Activated gamma-delta T cell treated with Interleukin-2 at 50 U/mL for 16 hours (primary cell): ENCODE measurements at places on chromosomes 3 and 15.

- DNase-seq, result no peak
Observed at GRCh38 chr15:67186688-67187087, 67.8 kb downstream of the AAGAB start.

- peak; percentile 42 for DNase-seq
Observed at GRCh38 chr3:184727357-184728009, 15.6 kb upstream of the MAGEF1 start.

GRCh38 chr15:85443046-85443445 lies 62.6 kb downstream of the AKAP13 start:
- no peak for DNase-seq

DNA sequence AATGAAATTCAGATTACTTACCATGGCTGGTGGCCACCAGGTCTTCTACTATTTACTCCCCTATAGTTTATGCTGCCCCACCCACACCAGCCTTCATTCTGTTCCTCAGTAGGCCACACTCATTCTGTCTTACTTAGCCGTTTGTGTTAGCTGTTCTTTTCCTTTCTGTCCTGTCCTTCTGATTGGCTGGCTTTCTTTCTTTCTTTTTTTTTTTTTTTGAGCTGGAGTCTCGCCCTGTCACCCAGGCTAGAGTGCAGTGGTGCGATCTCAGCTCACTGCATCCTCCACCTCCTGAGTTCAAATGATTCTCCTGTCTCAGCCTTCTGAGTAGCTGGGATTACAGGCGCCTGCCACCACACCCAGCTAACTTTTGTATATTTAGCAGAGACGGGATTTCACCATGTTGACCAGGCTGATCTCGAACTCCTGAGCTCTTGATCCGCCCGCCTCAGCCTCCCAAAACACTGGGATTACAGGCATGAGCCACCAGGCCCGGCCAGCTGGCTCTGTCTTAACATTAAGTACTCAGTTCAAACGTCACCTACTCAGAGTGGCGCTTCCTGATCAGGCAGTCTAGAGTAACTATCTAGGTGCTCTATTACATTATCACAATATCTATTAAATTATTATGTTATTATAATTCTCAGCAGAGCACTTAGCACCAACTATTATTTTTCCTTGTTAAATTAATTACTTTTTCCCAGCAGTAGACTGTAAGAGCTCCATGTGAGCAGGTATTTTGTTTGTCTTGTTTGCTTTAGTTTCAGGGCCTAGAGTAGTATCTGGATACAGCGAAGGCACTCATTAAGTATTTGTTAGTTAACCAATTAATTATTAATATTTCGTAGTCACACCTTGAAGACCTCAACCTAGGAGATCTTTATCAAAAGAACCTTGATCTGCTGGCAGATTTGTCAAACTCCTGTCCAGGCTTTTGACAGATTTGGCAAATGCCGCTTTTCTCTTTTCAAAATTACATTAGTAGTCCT lies 6.4 kb downstream of the CMSS1 start:
- no peak for DNase-seq

DNA sequence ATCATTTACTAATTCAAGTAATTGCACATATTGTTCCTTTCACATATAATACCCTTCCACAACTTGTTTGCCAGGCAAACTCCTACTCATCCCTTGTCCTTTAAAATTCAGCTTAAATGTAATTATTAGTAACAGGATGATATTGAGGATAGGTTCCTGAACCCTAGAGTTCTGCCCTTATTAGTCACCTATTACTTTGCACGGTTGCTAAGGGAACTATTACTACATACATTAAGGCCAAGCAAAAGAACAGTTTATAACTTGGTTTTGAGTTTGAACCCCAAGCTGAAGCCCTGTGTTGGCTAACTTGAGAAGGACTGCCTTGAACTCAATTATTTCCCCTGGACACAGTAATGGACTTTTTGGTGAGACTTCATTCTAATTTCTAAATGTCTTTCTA lies 529.7 kb downstream of the IGSF11 start:
- no peak for DNase-seq

GRCh38 chr3:64668582-64669510 lies 19.0 kb downstream of the ADAMTS9 start:
- DNase-seq, result no peak

- no peak for DNase-seq
Observed at GRCh38 chr3:112056451-112056929, 22.0 kb downstream of the TMPRSS7 start.

DNA sequence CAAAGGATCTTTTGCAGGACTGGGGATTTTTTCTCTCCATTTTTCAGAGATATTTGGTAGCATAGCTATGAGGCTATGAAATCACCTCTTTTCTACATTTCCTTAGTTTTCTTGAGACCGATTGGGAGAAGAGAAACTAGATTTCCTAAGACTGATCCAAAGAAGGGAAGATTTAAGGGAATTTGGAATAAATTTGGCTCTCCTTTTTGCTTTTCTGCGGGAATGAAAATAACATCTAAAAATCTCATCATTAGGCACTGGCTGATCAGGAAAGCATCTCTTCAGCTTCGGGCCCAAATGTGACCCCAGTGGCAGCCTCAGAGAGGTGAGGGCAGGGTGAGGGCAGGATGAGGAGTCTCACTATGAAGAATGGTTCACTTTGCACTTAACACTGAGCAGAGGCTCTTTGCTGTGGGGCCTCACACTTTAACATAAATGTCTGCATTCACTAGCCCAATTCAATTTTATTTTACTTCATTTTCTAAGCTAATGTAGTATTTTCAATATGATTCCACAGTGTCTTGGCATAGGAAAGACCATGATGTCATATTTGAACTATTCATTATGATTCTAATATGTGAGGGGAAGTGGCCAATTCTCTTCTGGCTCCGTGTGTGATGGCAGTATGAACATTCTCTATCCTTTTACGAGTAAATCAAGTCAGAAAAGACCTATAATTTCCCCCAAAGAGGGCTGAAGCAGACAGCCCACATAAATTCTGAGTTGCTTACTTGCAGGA lies 193.2 kb downstream of the MEX3B start:
- no peak for DNase-seq

- DNase-seq, result no peak
Observed at GRCh38 chr3:167493244-167493643, 19.4 kb upstream of the SERPINI2 start.

DNA sequence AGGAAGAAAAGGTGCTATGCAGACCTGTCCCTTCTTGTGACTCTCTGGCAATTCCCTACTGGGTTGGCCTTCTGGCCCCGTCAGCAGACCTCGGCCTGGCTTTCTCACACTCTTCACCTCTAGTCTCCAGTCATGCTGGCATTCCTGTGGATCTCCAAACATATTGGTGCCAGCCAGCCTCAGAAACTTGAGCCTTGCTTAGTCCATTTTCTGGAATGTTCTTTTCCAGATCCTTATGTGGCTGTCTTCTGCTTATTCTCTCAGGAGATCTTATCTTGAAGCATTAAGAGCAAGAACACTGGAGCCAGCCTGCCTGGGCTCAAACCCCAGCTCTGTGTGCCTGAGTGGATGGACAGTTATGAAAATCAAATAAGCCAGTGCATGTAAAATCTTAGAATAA lies 88.2 kb upstream of the NTRK3 start:
- DNase-seq, result no peak

DNA sequence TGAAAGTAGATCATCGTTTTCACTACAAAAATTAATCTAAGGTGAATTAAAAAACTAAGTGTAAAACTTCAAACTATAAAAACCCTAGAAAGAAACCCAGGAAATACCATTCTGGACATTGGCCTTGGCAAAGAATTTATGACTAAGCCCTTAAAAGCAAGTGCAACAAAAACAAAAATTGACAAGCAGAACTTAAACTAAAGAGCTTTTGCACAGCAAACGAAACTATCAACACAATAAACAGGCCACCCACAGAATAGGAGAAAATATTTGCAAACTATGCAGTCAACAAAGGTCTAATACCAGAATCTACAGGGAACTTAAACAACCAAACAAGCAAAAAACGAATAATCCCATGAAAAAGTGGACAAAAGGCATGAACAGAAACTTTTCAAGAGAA lies 302.0 kb downstream of the CHST2 start:
- DNase-seq, result no peak

DNA sequence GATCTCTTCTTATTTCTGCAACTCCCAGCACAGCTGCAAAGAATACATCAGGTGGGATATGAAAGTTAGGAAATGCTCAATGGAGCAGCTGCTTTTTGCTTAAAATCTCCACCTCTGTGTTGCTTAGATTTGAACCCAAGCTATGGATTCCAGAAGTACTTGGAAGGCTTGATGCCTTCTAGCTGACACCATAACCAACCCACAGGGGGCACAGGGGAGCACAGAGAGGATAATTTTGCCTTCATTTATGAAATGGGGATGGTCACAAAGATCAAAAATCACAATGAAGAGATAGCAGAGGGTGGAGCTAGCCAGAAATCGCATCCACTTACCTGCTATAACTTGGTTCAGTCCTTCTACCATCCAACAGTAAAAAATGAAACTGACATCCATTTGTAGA lies 75.7 kb downstream of the DUT start:
- DNase-seq, result no peak

- DNase-seq, result no peak
Observed at GRCh38 chr15:87736891-87737389, 519.6 kb downstream of the NTRK3 start.

GRCh38 chr3:50194903-50195500 lies 3.6 kb downstream of the GNAT1 start:
- DNase-seq, result peak; percentile 31

DNA sequence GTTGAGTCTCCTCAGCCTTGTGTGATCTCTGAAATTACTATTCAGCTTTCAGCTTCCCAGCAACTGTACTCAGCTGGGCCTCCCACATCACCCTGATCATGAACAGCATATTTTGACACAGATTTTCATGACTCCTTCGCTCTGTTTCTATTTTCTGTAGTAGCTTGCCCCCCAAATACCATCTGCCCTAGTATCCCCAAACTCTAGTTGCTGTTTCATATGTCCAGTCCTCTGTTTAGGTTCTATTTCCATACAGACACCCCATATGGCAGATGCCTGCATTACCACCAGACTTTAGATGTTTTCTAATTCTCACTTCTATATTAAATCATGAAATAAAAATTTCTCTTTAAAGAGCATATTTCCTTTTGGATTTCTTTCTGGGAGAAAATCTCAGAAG lies 217.2 kb upstream of the ARPP21 start:
- DNase-seq, result no peak

- DNase-seq, result no peak
Observed at GRCh38 chr3:153670577-153670976, 450.6 kb upstream of the ARHGEF26 start.

DNA sequence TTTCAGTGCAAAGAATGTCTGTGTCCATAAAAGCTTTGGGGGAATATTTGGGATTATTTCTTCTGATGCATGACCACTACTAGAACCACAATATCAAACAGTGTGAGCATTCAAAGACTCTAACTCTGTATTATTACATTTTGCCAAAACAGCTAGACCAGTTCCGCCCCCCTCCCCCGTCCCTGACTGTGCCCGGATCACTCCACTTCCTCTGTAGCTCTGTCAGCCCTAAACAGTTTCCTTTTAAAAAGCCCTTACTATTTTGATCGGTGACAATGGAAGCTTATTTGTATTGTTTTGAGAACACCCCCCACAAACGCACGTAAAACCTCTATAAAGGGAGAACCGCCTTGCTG lies 36.6 kb upstream of the EPHB3 start:
- DNase-seq, result no peak

DNA sequence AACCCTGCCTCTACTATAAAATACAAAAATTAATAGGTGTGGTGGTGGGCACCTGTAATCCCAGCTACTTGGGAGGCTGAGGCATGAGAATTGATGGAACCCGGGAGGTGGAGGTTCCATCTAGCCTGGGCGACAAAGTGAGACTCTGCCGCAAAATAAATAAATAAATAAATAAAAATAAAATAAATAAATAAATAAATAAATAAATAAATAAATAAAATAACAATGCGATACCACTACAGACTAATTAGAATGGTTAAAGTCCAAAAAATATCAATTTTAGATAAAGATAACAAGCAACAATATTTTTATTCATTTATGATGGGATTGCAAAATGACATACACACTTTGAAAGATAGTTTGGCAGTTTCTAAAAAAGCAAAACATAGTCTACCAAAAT lies 1131.5 kb downstream of the SI start:
- DNase-seq, result no peak

GRCh38 chr3:52046186-52046901 lies 10.0 kb downstream of the DUSP7 start:
- no peak for DNase-seq

DNA sequence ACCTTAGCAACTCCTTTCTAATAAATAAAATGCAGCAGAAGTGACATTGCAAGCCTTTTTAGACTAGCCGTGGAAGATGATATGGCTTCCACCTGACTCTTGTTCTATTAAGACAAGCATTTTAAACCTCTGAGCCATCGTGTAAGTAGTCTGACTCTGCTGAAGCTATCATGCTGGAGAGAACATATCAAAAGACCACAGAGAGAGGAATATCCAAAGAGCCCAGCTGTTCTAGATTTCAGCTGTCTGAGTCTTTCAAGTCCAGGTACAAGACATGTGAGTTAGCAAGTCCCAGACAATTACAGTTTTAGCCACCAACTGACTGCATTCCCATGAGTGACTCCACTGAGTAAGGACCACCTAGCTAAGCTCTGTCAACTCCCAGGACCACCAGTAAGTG lies 517.0 kb upstream of the NAALADL2 start:
- no peak for DNase-seq

DNA sequence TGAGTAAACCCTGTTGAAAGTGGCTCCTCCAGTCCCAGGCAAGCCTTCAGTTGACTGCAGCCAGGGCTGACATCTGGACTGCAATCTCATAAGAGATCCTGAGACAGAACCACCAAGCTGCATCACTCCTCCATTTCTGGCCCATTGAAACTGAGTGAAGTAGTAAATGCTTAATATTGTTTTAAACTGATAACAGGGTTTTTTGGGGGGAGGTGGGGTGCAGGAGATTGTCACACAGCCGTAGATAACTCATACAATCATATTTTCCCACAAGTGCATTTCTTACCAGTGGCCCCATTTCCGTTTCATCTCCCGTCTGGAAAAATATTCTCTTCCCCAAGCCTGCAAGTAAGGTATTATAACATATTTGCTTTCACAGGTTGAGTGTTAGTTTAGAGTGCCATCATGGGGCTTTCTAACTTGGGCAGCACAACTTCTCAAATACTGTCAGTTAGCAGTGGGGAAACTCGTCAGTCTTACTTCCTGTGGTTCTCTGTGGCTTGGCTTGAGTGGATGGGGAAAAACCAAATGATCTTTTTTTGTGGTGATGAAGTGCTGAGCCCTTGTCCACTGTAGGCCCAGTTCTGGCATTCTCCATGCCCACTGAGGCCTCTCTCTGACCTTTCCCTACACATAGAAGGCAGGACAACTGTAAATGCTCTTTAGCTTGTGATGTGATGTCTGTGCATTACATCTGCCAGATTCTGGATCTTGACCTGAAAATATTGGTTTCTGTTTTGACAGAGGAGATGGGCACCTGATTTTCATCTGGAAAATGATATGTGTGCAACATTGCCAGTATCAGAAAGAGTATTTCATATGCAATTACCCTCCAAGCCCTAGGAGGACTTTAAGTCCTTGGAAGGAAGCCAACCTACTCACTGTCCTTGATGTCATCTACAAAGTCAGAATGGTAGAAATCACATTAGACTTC lies 90.1 kb upstream of the BHLHE40 start:
- no peak for DNase-seq
